ENCODE measurements at places on chromosomes 12 and 14. TPM values are rescaled to one million over a fixed set of nuclear protein-coding genes. Genes with fewer than 3 reads are reported as not detected.

Gene DIO3
- 0.16 TPM for total RNA-seq

Gene CMTM5
- 0.66 TPM for total RNA-seq

Gene SIX6
- not detected for total RNA-seq

Gene COX8C
- total RNA-seq: not detected

Gene GPHB5
- not detected for total RNA-seq

Gene TDRD9
- 1.1 TPM for total RNA-seq

Gene KIF26A
- total RNA-seq: 6.6 TPM

Gene RNF212B
- total RNA-seq: not detected

Gene MOK
- total RNA-seq: 6.9 TPM

Gene NKX2-1
- total RNA-seq: 0.32 TPM

Gene HOXC12
- total RNA-seq: not detected

Gene AMN
- 186 TPM for total RNA-seq

Gene TMCC3
- 77.4 TPM for total RNA-seq

Gene HCAR3
- 0.12 TPM for total RNA-seq

Gene P2RX2
- total RNA-seq: 0.24 TPM

Gene MYF5
- not detected for total RNA-seq

Gene RAB15
- total RNA-seq: 33.3 TPM

Gene C12orf60
- total RNA-seq: 0.42 TPM

- DNase-seq: no peak
Measured at GRCh38 chr14:24927809-24928208, 122.1 kb downstream of the STXBP6 start.

- no peak for DNase-seq
Measured at GRCh38 chr12:112537710-112538396, 119.1 kb downstream of the PTPN11 start.

GRCh38 chr12:97260786-97261185 lies 201.8 kb upstream of the RMST start:
- no peak for DNase-seq

DNA sequence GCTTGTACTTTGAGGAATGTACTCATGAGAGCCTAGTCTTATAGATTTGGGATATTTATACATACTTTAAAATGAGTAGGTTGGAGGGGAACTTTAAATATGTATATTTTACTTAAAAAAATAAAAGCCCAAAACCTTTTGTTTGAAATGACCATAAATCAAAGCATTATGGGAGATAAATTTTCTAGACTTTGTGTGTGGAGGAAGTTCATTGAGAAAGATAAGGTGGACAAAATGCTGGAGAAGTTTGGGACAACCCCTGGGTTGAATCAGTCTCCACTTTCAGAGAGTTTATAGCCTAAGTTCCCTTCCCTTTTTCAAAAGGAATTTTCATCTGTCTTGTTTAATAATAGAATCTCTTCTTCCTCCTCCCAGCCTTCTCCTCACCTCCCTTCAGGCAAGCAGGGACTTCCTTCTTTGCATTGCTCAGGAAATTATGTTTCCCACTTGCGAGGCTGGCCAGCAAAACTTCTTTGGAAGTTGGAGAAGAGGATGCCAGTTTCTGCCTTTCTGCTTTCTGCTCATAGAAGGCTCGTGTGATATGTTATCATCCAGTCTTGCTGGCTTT lies 54.2 kb downstream of the CHST11 start:
- no peak for DNase-seq

GRCh38 chr12:57850854-57851430 lies 4.4 kb upstream of the CTDSP2 start:
- DNase-seq: no peak

GRCh38 chr12:117593815-117594400 lies 232.5 kb upstream of the NOS1 start:
- DNase-seq: no peak

DNA sequence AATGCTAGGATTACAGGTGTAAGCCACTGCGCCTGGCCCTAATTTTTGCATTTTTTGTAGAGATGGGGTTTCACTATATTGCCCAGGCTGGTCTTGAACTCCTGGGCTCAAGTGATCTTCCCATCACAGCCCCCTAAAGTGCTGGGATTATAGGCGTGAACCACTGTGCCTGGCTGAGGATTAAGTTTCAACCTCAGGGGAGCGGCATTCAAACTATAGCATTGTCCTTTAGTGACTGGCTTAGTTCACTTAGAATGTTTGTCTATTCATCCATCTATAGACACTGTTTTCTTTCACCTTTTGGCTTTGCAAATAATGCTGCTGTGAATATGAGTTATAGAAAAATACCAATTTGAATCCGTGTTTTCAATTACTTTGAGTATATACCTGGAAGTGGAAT lies 25.2 kb downstream of the PTPN11 start:
- DNase-seq: no peak

GRCh38 chr12:3045494-3045893 lies 31.7 kb upstream of the TSPAN9 start:
- no peak for DNase-seq

GRCh38 chr12:130526813-130527212 lies 189.1 kb downstream of the PIWIL1 start:
- DNase-seq: peak; percentile 23

- no peak for DNase-seq
Measured at GRCh38 chr12:530308-530707, 70.6 kb downstream of the B4GALNT3 start.

GRCh38 chr14:71485833-71486232 lies 446.4 kb upstream of the RGS6 start:
- DNase-seq: no peak

- DNase-seq: no peak
Measured at GRCh38 chr12:102513272-102513671, 32.9 kb upstream of the IGF1 start.

DNA sequence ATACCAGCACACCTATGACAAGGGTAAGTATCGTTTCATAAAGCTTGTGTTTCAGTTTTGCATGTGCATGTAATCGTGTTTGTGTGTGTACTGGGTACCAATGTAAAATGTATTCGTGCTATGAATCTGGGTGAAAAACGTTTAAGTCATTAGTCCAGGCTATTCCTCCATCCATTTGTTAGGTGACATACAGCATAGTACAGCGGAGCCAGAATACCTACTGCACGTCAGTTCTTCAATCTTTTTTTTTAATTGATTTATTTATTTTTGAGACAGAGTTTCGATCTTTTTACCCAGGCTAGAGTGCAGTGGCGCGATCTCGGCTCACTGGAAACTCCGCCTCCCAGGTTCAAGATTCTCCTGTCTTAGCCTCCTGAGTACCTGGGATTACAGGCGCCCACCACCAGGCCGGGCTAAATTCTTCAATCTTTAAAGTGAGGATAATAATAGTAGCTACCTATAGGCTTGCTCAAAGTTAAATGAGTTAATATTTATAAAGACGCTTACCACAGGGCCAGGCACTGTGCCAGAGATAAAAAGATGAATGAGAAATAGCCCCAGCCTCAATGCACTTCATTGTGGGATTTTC lies 661 bp upstream of the RPS26 start:
- peak; percentile 29 for DNase-seq

GRCh38 chr12:3712209-3712992 lies 40.5 kb downstream of the CRACR2A start:
- no peak for DNase-seq

DNA sequence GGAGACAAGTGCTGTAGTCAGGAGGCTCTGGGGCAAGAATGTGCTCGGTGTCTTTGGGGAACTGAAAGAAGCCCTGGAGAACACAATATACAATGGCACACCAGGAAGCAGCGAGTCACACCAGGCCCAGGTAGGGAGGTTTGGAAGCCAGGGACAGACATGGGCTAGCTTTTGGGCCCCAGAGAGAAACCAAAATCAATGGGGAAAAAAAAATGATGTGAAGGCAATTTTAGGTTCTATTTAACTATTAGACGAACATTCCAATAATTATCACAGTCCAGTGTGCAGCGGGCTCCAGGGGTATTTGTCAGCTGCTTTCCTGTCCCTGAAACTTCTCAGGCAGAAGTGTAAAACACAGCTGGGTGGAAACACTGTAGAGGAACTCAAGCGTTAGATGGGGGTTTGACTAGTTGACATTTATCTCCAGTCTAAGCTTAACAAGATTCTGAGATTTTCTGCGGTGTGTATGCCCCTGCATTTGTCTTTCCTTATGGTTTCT lies 21.8 kb upstream of the EGLN3 start:
- DNase-seq: no peak

- no peak for DNase-seq
Measured at GRCh38 chr14:25837551-25837965, 760.3 kb downstream of the NOVA1 start.

GRCh38 chr14:62301911-62302310 lies 539.7 kb downstream of the SNAPC1 start:
- DNase-seq: no peak

- DNase-seq: no peak
Measured at GRCh38 chr12:87812681-87813080, 216.5 kb downstream of the C12orf50 start.

DNA sequence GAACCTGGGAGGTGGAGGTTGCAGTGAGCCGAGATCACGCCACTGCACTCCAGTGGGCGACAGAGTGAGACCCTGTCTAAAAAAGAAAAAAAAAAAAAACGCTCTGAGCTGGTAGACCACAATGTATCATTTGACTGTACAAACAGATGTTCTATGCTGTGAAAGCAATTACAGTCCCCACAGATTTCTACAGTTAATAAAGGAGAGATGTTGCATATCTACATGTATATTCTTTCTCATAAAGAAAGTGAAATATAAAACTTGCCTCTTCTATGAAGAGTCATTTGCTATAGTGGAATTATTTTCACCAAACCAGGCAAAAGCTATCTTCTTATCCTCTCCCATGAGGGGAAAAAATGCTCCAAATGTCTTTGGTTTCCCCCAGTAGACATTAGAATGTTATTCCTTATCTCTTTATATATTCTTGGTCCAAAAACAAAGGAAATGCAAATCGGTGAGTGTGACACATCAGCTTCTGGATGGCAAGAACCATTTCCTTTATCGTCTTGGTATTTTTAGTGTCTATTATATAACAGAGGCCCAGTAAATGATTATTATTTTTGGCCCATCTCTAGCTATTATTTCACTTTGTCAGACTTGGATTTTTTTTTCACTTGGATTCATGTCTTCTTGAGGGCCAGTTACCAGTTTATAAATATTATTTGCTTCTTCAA lies 230.4 kb downstream of the SSPN start:
- DNase-seq: no peak

All from colonic mucosa (tissue), 4 donors.